ENCODE measurements at places on chromosomes 4 and X.
A peak's percentile ranks its signal among the peaks of the same experiment; 100 is the strongest.

GRCh38 chrX:133749951-133750350, 235.4 kb downstream of the GPC3 start:
- DNase-seq, result no peak

DNA sequence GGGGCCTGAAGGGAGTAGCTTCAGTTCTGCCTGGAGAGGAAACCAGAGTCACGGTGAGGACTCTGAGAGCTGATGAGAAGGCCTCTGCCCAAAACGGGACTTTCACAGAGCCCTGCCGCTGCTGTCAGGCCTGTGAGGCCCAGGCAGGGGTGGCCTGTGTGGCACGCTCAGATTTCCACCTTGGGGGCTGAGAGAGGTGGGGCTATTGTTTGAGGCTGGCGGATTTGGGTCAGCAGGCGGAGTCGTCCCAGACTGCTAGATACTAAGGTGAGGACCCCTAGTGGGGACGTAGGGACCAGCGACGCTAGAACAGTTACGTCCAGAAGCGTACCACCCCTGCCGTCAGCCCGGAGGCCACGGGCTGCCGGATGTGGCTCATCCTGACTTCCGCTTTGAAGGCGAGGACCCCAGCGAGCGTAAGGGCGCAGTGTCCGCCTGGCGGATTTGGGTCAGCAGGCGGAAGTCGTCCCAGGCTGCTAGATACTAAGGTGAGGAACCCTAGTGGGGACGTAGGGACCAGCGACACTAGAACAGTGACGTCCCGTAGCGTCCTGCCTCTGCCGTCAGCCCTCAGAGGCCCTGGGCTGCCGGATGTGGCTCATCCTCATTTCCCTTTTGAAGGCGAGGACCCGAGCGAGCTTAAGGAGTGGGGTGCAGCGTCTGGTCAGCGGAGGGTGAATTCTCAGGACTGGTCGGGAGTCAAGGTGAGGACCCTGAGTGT, at the start of gene MAGEB1:
MAGEB1 (plus strand) TSS at position 378 of the 721 bp plus-strand sequence. CDS start 3,348 bp downstream, outside the sequence.
- DNase-seq, result no peak

DNA sequence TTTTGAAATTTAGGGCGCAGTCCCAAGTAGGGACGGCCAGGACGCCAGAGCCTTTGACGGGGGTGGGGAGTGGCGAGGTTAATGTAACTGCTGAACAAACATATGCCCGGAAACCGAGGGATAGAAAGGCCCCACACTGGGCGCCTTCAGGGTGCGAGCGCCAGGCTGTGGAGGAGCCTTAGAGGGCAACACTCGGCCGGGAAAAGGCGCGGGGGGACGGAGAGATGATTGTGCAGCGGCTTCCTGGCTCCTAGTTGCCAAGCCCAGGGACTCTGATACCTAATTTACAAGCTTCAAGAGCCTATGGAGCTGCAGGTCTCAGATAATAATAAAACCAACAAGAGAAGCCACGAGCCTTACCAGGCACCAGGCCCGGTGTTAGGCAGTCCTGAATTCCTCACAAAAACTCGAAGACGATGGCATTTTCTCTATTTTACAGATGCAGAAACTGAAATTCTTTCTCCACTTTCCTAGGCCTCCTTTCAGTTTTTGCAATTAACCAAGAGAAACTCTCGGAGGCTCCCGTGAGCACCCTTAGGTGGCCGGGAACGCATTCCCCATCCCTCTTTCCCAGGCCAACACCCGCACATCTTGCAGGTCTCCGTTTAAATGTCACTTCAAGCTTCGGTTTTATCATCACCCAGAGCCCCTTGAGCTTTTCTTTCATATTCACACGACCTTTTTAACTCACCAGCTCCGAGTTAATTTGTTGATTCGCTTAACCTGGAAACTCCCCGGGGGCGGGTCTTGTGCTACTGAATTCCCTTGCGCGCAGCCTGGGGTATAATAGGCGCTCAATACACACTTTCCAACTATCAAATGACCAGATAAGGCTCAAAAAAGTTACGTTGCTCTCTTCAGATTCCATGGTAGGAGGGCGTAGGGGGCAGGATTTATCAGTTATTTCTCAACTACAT, 6.4 kb upstream of the GSX2 start:
- DNase-seq, result no peak

DNA sequence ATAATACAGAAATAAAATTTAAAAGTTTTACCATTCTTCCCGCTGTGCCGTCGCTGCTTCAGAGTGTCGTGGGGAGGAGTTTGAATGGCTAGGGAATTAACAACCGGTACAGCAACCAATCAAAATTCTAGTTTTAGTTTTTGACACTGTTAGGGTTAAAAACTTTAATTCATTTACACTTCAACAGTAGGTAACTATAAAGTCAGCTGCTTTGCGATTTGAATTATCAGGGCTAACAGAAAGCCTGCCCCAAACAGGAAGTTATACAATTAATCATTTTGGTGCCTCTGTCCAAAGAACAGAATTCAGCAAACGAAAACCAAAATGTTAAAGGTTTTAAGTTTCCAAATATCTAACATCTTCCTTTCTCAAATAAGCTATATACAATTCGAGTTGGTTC, 2.3 kb downstream of the HNRNPD start:
- no peak for DNase-seq

GRCh38 chr4:8917868-8918783, 46.5 kb upstream of the HMX1 start:
- DNase-seq, result no peak

DNA sequence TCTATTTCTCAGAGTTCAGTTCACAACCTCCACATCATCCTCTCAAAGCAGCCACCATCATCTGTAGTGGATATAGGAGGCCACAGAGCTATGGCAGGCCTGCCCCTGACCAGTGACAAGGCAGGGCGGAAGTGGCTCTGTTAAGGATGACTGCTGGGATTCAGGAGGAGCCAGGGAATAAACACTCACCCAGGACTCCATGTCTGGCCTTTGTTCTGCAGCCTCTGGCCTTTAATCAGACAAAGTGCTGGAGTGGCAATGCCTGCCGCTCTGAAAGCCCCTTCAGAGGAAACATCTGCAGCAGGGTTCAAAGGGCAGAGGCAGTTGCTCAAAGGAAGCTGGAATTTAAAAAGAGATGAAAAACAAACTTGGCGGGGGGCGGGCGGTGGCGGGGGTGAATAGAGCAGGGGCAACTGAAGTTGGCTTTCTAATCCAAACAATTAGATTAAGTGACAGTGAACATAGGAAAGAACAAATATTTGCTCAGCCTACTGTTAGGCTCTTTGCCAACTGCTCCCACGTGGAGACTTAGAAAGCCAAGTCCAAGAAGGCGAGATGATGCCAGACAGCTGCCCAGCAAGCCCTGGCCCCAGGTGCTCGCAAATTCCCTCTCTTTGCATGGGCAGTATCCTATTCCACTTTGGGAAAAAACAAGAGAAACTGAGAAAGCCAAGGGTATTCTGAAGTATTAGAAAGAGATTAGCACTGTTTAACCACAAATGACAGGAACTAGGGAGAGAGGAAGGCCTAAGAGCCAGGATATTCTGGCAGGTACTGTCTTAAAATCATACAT, 5.5 kb downstream of the MPP1 start:
- DNase-seq, result peak; percentile 12

DNA sequence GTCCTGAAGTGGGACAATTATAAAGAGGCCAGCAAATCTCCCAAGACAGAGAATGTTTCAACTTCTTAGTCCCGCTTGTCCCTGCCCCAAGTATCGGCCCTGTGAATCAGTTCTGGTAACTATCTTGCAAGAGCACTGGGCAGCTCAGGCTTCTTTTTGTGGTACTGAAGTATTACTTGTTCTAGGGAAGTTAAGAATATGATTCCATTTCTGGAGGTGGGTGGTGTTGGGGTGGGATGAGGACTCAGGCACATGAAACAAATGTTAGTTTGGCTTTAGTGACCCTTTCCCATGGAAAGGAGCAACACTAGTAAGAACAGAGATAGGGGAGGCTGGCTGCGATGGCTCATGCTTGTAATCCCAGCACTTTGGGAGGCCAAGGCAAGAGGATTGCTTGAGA, 28.9 kb downstream of the HOPX start:
- DNase-seq, result no peak

DNA sequence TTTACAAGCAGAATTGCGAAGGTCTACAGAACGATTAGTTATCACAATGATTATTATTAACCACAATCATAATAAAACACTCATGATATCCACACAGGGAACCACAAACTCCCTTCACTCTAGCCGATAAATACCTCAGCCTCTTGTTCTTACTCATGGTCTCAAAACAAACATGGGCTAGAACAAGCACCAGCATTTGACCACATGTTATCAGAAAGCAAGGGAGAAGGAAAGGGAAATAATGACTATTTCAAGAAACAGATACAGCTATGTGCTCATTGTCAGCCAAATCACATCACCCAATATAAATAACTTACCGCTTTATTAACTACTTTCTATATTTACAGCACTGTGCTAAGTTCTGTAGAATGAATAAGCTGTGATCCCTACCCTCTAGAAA, 663.2 kb upstream of the HTR2C start:
- DNase-seq, result peak; percentile 14

- no peak for DNase-seq
Observed at GRCh38 chr4:99301376-99302164, 10.8 kb upstream of the ADH1A start.

- no peak for DNase-seq
Observed at GRCh38 chrX:6761251-6761650, 226.3 kb upstream of the VCX3A start.

GRCh38 chrX:136228839-136229207, 22.4 kb downstream of the MAP7D3 start:
- no peak for DNase-seq

- no peak for DNase-seq
Observed at GRCh38 chr4:145451895-145452294, 29.8 kb upstream of the SMAD1 start.

GRCh38 chr4:105191621-105192210, 45.0 kb downstream of the TET2 start:
- DNase-seq, result peak; percentile 72

DNA sequence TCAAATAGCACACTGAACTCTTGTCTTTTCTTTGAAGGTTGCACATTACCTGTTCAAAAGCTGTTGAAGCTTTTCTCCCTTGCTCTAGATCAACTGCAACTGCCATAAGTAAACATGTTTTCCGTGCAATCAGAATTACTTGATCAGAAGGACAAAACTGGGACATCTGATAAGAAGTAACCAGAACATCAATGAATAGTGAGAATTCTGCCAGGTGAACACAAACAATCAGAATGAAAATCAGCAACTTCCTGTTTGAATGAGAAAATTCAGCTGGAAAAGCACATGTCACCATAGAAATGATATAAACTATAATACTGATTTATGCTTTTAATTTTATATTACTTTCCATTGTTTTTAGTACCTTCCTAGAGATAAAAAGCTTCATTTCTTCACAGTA, 160.7 kb downstream of the DLG3 start:
- DNase-seq, result no peak

- DNase-seq, result no peak
Observed at GRCh38 chrX:13764281-13764680, 29.7 kb downstream of the OFD1 start.

DNA sequence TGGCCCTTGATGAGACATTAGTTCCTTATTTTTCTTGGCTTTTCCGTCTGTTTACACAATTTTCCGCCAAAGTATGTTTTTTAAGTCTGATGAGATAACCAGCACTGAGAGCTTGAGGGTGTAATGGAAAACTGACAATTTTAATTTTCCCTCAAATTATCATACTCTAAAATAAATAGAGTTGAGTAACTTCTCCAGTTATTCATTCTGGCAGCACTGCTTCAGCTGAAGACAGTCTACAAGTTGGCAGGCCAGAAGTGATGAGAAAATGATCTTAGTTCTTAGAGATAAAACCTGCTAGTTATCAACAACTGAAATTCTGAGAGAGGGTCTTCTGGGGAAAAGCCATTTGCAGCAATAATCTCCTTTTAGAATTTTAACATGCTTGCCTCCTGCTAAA, 241.6 kb upstream of the TET2 start:
- DNase-seq, result no peak

GRCh38 chr4:132662456-132662855, 486.6 kb upstream of the PCDH10 start:
- DNase-seq, result no peak

DNA sequence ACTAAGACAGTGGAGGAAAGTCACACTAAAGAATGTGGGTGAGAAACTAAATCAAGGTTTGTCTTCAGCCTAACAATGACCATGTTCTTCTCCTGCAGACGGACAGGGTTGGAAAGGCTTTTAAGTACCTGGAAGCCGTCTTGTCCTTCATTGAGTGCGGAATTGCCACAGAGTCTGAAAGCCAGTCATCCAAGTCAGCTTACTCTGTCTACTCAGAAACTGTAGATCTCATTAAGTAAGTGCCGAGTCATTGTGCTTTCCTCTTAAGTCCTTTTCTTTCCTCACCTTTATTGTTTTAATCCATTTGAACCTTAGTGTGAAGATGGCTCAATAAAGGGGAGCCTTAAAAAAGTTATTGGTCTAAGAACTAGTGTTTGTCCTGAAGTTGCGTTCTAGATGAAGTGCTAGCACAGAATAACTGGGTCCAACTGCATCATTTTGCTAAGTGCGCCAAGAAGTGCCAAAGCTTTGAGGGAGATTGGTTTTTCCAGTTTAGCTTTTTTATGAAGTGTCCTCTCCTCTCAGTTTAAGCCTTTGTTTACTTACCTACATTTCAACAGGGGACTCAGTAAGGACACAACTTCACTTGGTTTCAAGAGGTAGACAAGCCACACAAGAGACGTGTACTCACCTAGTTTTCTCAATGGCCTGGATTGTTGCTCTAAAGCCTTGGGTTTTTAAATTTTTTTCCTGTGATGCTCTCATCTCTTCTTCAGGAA, 89.3 kb downstream of the KLHL8 start:
- no peak for DNase-seq

DNA sequence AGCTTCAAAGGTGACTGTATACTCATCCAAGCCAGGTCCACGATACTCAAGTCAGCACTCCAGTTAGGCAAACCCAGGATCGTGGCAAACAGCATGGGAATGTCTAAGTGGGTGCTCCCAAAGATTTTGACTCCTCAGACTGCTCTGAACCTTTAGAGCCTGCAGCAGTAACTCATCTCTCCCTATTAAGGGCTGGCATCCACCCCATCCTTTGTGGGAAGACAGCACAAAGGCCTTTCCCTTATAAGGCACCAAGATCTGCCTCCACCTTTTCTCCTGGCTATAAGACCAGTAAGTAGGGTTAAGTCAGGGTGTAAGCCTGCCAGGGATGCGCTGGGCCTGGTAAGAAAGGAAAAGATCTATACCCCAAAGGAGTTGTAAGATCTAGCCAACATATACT, 23.6 kb upstream of the SLC25A43 start:
- no peak for DNase-seq

GRCh38 chr4:48370260-48371134, 29.2 kb downstream of the SLAIN2 start:
- no peak for DNase-seq

Measured in astrocyte (in vitro differentiated cells and primary cell).